ENCODE measurements at places on chromosomes 3 and 15. TPM values are rescaled to one million over a fixed set of nuclear protein-coding genes. Genes with fewer than 3 reads are reported as not detected.

The ITGA11 gene
- polyA plus RNA-seq, result 3.4 TPM

DNA sequence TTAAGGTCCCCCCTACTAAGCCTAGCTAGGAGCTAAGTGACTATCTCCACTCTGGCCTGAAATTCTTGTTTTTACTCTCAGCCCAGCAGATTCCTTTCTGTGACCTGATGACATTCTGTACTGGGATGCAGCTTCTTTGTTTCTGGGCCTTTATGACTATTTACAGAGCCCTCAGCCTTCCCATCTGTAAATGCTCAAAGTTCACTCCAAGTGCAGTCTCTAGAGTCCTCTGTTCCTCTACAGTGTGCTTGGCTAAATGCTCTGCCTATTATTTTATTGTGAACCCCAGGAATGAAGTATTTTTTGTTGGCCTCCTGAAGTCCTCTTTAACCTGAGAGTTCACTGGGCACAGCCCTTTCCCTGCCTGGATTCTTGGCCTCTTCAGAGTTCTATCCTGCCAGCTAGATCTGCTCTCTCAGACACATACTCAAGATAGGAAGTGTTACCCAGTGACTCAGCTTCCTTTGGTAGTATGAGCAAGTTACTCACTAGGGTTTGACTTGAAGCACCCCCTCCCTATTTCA, 278.1 kb upstream of the P2RY1 start:
- no peak for DNase-seq

DNA sequence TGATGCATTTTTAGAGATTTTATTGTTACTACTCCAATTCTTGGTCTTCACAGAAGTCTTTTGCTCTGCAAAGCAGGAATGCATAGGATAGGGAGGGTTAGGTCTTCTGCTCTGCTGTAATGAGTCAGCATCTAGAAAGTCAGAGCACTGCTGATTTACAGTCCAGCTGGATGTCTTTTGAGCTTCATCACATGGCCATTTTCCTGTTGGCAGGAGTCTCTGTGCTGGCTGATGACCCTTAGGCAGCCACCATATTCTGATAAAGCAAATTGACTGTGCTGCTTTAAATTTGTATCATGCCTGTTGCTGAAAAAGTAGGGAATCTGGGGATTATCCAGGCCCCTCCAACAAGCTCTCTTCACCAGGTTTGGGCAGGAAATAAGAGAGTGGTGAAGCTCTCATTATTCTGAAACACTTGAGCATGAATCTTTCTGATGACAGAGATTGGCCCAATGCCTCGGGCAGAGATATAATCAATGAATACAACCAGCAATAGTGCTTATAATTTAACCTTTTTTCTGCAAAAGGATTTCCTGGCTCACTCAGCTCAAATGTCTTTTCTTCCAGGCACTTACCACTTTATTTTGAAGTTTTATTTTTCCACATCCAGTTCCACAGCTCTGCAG, 9.7 kb upstream of the CRBN start:
- DNase-seq, result no peak

DNA sequence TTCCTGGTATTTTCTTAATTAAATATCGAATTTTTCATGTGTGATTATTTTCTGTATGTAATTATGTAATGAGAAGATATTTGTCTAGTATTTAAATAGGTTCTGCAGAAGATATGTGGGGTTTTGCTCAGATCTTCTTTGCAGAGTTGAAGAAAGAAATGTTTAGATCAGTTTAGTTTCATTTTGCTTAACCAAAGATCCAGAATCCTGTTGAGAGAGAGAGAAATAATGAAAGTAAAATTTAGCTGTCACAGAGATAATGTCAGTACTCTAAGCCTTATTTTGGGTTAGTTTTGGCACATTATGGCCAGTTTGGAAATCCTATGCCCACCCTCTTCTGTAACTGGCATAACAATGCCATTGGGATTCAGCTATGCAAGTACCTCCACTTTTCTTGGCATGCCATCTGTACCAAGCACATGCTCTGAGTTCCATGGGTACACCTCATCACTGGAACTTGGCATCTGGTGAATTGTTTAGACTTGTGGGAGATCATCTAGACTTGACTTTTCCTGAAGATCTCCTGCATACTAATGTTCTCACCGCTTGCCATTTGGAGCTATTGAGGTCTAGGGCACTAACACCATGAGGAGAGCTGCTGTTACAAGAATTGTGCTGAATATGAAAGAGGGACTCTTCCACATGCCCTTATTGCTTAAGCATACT, 30.9 kb downstream of the PLSCR1 start:
- DNase-seq, result no peak

All from left renal pelvis (tissue), 4 donors.